GM20000 (cell line): ENCODE measurements at places on chromosomes 11 and 22.
A peak's percentile ranks its signal among the peaks of the same experiment; 100 is the strongest.

DNA sequence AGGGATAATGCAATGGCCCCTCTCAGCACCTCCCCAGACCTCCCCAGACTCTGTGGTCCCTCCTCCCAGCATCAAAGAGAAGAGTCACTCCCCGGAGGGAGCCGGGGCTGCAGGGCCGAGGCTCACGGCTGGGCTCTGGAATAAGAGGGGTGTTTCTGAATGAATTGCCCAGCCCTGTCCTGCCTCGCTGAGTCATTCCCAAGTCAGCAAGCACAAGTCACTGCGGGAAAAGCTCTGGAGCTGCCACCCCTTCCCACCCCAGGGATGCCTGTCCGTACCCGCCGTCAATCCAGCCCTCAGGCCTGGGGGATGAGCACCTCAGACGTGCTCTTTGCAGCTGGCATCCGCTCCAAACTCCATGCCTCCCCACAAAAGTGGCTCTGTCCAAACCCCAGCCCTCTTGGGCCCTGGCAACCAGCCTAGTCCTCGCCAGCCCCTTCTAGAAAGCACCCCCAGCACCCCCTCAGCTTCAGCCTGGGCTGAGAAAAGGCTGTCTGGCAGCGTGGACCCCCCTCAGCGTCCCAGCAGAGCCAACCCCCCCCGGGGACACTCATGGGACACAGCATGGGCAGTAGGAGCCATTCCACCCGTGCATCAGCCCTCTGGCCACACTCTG lies 22.7 kb downstream of the CELSR1 start:
- DNase-seq, result no peak

- DNase-seq, result peak; percentile 94
Observed at GRCh38 chr22:42553475-42554361, at the start of gene SERHL2. Gene SERHL2 (plus strand): TSS chr22:42553956. CDS start chr22:42554021, 65 bp downstream.

DNA sequence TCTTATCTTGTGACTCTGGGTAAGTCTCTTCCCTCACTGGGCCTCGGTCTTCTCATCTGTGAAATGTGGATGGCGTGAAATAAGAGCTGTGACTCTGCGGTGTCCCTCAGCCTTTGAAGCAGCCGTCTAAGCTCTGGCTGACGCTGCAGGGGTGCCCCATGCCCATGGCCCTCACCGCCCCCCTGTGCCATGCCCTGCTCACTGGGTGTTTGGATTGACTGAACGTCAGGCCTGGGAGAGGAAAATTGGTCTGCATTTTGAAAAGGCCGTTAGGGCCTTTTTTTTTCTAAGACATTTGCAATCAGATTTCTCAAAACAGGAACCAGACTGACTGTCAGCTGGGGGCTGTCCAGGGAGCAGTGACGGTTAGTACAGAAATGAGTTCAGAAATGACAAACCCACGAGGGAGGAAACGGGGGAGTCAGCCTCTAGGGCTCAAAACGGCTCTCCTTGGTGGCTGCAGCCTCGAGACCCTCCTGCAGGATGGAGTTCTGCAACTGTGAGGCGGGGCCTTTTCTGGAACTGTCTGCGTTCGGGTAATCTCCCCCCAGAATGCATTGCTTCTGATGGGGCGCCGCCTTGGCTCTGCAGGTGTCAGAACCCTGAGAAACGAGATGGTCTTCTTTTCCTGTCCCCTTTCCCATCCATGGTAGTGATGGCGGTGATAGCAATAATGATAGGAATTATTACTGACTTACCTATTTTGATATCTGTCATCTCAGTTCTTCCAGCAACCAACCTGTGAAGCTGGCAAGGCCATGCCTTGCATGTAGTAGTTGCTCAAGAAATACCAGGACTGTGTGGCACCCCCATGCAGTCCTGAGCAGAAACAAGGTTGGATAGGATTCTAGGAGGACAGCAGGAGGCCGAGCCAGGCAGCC lies 2.0 kb downstream of the GRK2 start:
- peak; percentile 91 for DNase-seq

GRCh38 chr11:128598096-128598495 lies 10.7 kb upstream of the ETS1 start:
- no peak for DNase-seq

DNA sequence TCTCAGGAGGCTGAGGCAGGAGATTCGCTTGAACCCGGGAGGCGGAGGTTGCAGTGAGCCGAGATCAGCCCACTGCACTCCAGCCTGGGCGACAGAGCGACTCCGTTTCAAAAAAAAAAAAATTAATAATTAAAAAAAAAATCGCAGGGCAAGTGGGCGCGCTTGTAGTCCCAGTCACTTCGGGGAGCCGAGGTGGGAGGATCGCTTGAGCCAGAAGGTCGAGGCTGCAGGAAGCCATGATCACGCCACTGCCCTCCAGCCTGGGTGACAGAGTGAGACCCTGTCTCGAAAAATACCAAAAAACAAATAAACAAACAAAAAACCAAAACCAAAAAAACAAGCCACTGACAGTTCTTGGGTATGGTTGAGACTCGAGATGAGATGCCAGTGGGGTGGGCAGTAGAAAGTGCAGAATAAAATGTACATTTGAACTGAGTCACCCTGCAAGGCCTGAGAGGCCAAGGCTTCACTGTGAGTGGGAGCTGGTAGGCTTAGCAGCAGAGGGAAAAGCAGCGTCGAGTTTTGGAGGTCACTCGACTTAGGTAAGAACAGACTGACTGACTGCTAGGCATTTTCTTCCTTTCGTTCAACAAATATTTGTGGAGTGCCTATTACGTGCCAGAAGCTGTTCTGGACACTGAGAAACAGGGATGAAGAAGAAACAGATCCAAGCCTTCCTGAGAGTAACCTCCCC lies 635 bp upstream of the LDHA start:
- DNase-seq, result peak; percentile 22
